ENCODE measurements at places on chromosomes 2 and 18.

- DNase-seq, result no peak
These were observed 593.1 kb downstream of the RNF144A start for GRCh38 chr2:7510353-7510752.

DNA sequence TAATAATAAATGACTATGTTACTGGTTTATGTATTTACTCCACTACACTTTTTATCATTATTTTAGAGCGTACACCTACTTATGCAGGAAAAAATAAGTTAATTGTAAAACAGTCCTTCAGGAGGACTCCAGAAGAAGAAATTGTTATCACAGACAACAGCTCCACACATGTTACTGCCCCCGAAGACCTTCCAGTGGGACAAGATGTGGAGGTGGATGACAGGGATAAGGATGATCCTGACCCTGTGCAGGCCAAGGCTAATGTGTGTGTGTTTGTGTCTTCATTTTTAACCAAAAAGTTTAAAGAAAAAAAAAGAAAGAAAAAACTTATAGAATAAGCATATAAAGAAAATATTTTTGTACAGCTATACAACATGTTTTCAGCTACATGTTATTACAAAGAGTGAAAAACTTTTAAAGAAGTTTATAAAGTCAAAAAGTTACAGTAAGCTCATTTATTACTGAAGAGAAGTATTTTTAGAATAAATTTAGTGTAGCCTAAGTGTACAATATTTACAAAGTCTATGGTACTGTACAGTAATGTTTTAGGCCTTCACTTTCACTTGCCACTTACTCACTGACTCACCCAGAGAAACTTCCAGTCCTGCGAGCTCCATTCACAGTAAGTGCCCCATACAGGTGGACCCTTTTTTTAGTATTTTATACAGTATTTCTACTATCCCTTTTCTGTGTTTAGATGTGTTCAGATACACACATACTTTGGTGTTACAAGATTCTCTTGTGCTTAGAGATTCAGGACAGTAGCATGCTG is 7.5 kb downstream of the TGFBRAP1 start:
- no peak for DNase-seq

GRCh38 chr2:187167491-187167890 is 280.6 kb downstream of the CALCRL start:
- no peak for DNase-seq

- peak; percentile 31 for DNase-seq
These were observed 223.4 kb downstream of the WDPCP start for GRCh38 chr2:63364866-63365265.

GRCh38 chr2:135525786-135526185 is 5.2 kb downstream of the ZRANB3 start:
- no peak for DNase-seq

- no peak for DNase-seq
These were observed 134.7 kb downstream of the MSTN start for GRCh38 chr2:189927823-189928222.

GRCh38 chr2:28695245-28695647 is 56.4 kb upstream of the PPP1CB start:
- DNase-seq, result no peak

DNA sequence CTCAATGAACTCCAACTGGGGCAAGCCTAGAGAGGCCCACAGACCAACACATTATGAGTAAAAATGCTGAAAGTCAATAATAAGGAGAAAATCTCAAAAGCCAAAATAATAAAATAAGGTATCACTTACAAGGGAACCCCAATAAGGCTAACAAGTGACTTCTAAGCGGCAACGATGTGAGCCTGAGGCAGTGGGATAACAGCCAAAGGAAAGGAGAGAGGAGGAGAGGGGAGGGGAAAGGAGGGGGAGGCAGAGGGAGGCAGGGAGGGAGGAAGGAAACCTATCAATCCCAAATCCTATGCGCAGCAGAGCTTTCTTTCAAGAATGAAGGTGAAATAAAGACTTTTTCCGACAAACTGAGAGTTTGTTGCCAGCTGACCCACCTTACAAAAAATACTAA is 6.0 kb upstream of the NFATC1 start:
- DNase-seq, result no peak

DNA sequence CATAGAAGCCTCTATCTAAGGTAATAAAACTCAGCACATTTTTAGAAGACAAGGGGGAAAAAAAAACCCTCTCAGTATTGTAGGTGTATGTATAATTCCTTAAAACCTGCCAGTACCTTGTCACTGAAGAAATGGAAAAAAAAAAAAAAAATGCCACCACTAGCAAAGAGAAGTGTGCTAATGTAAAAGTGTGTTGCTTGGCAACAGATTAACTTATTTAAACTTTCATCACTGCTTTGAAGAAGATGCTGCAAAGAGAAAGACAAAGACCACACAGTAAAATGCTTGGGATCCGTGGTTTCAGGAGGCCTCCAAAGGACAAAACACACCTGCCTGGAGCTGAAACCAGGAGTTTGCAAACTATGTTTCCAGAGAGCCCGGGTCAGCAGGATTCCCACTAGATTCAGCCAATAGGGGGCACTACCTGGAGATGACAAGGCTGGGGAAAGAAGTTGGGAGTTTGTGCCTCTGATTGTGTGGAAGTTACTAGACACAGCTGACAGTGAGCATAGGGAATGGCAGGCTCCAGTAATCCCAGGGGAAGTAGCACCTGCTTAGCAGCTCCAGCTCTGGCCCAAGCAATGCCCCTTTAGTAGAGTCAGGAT is 169.1 kb upstream of the TRIB2 start:
- DNase-seq, result no peak

DNA sequence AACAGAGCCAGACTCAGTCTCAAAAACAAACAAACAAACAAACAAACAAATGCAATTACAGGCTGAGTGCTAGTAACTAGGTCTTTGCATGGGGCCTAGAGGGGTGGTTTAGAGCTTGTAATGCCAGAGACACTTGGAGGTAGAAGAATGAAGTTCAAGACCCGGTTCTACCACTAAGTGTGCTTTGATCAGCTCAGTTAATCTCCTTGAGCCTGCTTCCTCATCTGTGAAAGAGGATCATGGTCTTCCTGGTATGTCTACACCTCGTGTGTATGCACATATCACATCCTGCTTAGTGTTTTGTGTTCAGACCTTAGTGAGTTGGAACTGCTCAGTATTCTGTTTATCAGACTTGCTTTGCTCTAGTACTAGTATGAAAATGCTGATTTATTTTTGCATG is 4.8 kb upstream of the ATP6V1C2 start:
- DNase-seq, result no peak

DNA sequence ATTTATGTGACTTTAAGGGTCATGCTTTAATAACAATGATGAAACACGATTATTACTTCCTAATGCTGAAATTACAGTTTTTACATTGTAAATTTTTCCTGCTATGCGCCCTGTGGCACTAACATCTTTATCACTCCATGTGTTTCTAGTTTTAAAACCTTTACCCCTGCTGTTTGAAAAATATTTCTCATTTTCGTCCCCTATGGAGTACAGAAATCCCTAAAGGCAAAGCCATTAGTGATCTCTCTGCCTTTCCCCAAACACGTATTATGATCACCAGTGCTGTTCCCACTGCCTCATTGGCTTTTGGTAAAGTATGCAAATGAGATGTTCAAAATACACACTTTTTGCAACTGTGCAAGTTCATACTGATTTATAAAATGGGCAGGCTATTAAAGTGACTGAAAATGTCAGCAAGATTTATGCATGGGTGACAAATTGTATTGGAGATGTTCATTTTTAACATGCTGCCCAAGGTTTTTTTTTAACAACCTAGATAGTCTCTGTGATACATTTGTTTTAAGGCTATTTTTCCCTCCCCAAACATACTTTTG is 1468.2 kb upstream of the ACVR2A start:
- DNase-seq, result no peak
